ENCODE measurements at places on chromosomes 1 and 21. TPM values are rescaled to one million over a fixed set of nuclear protein-coding genes. Genes with fewer than 3 reads are reported as not detected.

- H3K4me3 ChIP-seq = no peak overlapping the region
- DNase-seq = no peak
- H3K36me3 ChIP-seq = peaks cover 13% of the 10 kb centered on the region
- H3K27me3 ChIP-seq = no peaks in the 10 kb centered on the region
- H3K27ac ChIP-seq = no peak overlapping the region
These were observed 18.9 kb downstream of the SPATA46 start for GRCh38 chr1:162357681-162358266.

GRCh38 chr1:76820028-76820427, 47.3 kb upstream of the ST6GALNAC5 start:
- no peak overlapping the region for H3K4me3 ChIP-seq
- no peak overlapping the region for H3K27ac ChIP-seq
- no peaks in the 10 kb centered on the region for H3K36me3 ChIP-seq
- H3K27me3 ChIP-seq = no peaks in the 10 kb centered on the region

GRCh38 chr1:187001198-187001889, 172.6 kb downstream of the PLA2G4A start:
- H3K27me3 ChIP-seq = no peaks in the 10 kb centered on the region
- no peak overlapping the region for H3K27ac ChIP-seq
- peaks cover 10% of the 10 kb centered on the region for H3K4me1 ChIP-seq
- DNase-seq = no peak
- no peak overlapping the region for H3K4me3 ChIP-seq
- H3K36me3 ChIP-seq = no peaks in the 10 kb centered on the region

- no peaks in the 10 kb centered on the region for H3K4me1 ChIP-seq
- no peak for DNase-seq
These were observed 58.3 kb upstream of the HAO2 start for GRCh38 chr1:119310301-119310700.

GRCh38 chr1:156796340-156797097, 20.1 kb downstream of the SH2D2A start:
- H3K36me3 ChIP-seq = peaks cover 36% of the 10 kb centered on the region
- H3K27me3 ChIP-seq = no peaks in the 10 kb centered on the region
- no peak overlapping the region for H3K4me3 ChIP-seq
- H3K27ac ChIP-seq = no peak overlapping the region
- no peaks in the 10 kb centered on the region for H3K4me1 ChIP-seq

The ATP1A4 gene
- not detected for total RNA-seq

DNA sequence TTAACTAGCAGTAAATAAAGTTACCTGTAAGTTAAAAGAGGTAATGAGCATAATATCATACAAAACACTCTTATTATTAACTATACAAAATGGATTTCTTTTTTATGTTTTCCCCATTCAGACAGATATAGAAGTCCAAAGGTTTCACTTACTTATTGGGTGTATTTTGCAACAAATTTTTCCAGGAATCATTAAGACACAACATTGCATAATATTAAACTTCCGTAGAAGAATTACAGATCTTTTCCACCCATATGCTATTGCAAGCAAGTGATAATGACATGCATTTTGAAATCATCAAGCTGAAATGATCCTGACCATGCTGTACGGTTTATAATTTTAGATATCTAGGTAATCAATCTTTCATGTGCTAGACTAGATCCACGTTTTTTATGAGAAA, 957.0 kb downstream of the NCAM2 start:
- H3K4me3 ChIP-seq = no peak overlapping the region
- H3K4me1 ChIP-seq = no peaks in the 10 kb centered on the region
- no peak for DNase-seq

DNA sequence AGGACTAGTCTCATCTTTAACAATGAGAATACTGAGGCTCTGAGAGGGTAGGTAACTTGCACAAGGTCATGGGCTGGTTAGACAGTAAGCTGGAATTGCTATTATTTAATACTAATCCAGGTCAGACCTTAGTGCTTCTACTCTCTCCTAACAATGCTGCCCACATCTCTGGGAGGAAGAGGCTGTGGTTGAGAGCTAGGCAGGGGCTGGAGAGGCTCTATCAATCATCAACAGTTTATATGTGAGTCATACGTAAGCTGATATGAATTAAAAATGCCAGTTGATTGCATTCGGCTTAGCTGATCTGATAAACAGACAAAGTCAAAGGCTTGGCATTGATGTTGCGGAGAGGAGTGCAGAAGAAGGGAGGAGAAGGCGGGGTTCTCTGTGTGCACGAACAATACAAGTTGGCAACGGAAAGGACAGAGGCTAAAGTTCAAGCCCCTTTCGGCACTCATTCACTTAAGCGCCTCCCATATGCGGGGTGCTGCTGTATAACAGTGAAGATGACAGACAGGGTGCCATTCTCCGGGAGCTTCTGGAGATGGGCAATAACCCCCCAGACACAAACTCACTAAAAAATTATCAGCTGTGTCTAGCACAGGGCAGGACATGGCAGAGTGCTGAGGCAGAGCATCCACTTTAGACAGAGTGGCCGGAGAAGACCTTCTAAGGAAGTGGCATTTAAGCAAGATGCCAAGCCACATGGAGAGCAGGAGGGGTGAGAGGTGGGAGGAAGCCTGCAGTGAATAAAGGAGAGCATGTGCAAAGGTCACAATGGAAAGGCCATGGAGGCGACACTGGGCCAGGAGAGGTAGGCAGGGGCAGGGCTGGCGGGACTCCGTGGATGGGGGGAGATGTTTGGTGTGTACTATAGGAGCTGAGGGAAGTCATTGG, 195.2 kb downstream of the ZSCAN20 start:
- H3K4me1 ChIP-seq = no peaks in the 10 kb centered on the region
- H3K4me3 ChIP-seq = no peak overlapping the region
- H3K27me3 ChIP-seq = no peaks in the 10 kb centered on the region
- no peak overlapping the region for H3K27ac ChIP-seq
- no peak for DNase-seq
- no peaks in the 10 kb centered on the region for H3K36me3 ChIP-seq

DNA sequence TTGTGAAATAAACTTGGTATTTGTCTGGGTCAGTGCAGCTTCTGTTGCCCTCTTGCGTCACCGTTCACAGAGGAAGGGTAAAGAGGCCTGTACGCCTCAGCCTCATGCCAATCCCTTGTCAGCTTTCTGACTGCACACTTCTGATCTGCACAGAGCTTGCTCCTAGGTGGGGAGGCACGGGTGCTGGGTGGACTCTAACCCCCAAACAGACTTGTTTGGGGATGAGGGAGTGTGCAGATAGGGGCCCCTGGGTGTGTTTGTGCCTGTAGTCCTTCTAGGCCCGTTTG, 803 bp upstream of the B4GALT2 start:
- no peak for DNase-seq
- no peak overlapping the region for H3K4me3 ChIP-seq
- H3K36me3 ChIP-seq = peaks cover 10% of the 10 kb centered on the region
- H3K4me1 ChIP-seq = no peaks in the 10 kb centered on the region
- H3K27me3 ChIP-seq = no peaks in the 10 kb centered on the region

The GFI1 gene
- total RNA-seq = 0.36 TPM

GRCh38 chr1:150516050-150516591, 569 bp downstream of the FALEC start:
- no peaks in the 10 kb centered on the region for H3K4me1 ChIP-seq
- no peaks in the 10 kb centered on the region for H3K27me3 ChIP-seq
- no peak for DNase-seq
- H3K4me3 ChIP-seq = peak overlapping the region; percentile 63

The TM2D1 gene
- total RNA-seq = 88.5 TPM

The LENEP gene
- not detected for total RNA-seq

DNA sequence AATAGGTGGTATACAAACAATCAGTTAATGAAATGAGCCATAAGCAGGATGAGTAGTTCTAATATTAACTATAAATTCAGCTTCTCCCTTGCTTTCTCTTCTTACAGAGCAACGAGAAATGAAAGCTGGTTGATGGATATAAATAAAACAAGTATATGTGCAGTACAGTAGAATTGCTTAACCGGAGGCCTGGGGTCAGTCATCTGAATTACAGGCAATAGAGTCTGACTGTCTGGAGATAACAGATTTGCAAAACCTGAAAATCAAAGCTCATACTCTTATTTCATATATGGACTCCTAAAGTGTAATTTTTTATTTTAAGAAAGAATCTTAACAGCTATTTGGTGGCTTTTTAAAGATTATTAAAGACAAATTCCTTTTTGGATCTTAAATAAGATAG, 43.1 kb upstream of the SGIP1 start:
- no peaks in the 10 kb centered on the region for H3K4me1 ChIP-seq
- H3K4me3 ChIP-seq = no peak overlapping the region
- no peak overlapping the region for H3K27ac ChIP-seq
- no peak for DNase-seq
- no peaks in the 10 kb centered on the region for H3K27me3 ChIP-seq
- H3K36me3 ChIP-seq = no peaks in the 10 kb centered on the region

- no peak overlapping the region for H3K27ac ChIP-seq
- no peaks in the 10 kb centered on the region for H3K27me3 ChIP-seq
- H3K36me3 ChIP-seq = no peaks in the 10 kb centered on the region
- DNase-seq = no peak
- H3K4me1 ChIP-seq = no peaks in the 10 kb centered on the region
- no peak overlapping the region for H3K4me3 ChIP-seq
These were observed 17.3 kb upstream of the FHAD1 start for GRCh38 chr1:15229707-15230131.

GRCh38 chr21:15088488-15088887, 23.7 kb upstream of the NRIP1 start:
- no peak for DNase-seq
- H3K4me1 ChIP-seq = no peaks in the 10 kb centered on the region

DNA sequence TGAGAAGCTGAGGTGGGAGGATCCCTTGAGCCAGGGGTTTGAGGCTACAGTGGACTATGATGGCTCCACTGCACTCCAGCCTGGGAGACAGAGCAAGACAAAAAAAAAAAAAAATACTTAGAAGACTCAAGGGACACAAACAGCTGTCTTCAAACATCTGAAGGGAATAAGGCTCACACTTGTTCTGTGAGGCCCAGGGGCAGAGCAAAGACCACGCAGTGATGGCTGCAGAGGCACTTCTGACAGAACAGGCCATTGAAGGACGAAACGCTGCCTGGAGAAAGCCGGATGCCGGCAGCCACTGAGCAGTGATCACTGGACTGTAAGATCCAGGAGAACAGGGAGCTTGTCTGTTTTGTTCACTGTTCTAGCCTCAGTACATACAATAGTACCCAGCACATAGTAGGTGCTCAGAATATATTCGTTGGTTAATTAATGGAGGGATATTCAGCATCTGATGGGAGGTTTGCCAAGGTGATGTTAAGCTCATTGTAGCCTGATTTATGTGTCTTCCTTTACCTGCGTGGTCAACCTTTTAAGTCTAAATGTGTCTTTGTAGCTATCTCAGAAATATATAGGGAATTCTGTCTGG, 12.1 kb upstream of the NDC1 start:
- DNase-seq = no peak
- no peak overlapping the region for H3K27ac ChIP-seq
- H3K36me3 ChIP-seq = peaks cover 38% of the 10 kb centered on the region
- H3K4me1 ChIP-seq = no peaks in the 10 kb centered on the region
- H3K4me3 ChIP-seq = no peak overlapping the region
- H3K27me3 ChIP-seq = no peaks in the 10 kb centered on the region

DNA sequence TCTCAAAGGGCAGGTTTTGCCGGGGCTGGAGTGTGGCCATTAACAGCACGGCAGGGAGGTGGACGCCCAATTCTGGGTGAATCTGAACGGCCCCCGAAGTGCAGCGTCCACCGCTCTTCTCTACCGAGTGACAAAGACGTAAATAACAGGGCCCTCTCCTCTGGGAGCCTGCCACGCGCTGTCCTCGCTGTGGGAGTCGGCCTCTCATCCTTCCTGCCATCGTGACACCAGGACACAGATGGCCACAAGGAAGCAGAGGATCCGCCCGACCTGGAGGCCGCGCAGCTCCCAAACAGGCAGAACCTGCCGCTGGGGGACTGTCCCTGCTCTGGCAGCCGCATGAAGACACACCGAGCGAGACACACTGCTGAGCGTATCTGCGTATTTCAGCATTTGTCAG, 12.1 kb upstream of the CDK11B start:
- H3K4me3 ChIP-seq = no peak overlapping the region
- no peaks in the 10 kb centered on the region for H3K27me3 ChIP-seq
- DNase-seq = peak; percentile 60
- no peak overlapping the region for H3K27ac ChIP-seq
- no peaks in the 10 kb centered on the region for H3K4me1 ChIP-seq

DNA sequence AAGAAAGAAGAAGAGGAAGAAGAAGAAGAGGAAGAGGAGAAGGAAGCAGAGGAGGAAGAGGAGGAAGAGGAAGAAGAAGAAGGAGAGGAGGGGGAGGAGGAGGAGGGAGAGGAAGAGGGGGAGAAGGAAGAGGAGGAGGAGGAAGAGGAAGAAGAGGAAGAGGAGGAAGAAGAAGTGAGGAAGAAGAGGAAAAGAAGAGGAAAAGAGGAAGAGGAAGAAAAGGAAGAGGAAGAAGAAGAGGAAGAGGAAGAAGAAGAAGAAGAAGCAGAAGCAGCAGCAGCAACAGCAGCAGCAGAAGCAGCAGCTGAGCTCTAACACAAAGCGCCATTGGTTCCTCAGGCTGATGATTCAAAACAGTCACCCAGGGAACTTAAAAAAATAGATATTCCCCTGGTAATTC, 34.0 kb downstream of the DNAI4 start:
- no peak overlapping the region for H3K4me3 ChIP-seq
- DNase-seq = no peak
- no peak overlapping the region for H3K27ac ChIP-seq
- no peaks in the 10 kb centered on the region for H3K4me1 ChIP-seq

The OR14A2 gene
- total RNA-seq = not detected

- no peak for DNase-seq
- H3K27me3 ChIP-seq = no peaks in the 10 kb centered on the region
- no peaks in the 10 kb centered on the region for H3K36me3 ChIP-seq
- H3K27ac ChIP-seq = no peak overlapping the region
- H3K4me3 ChIP-seq = no peak overlapping the region
These were observed 64.7 kb upstream of the HIVEP3 start for GRCh38 chr1:41983451-41983850.

The CFAP74 gene
- total RNA-seq = not detected

The BATF3 gene
- 1.8 TPM for total RNA-seq

- no peak overlapping the region for H3K27ac ChIP-seq
- DNase-seq = no peak
- H3K4me1 ChIP-seq = no peaks in the 10 kb centered on the region
- H3K36me3 ChIP-seq = no peaks in the 10 kb centered on the region
- no peaks in the 10 kb centered on the region for H3K27me3 ChIP-seq
- no peak overlapping the region for H3K4me3 ChIP-seq
These were observed 236.4 kb downstream of the SPATA17 start for GRCh38 chr1:217867446-217867995.

The PTPRU gene
- 35.7 TPM for total RNA-seq

The IL23R gene
- not detected for total RNA-seq

GRCh38 chr1:206463911-206464310, 6.4 kb upstream of the IKBKE start:
- no peak overlapping the region for H3K4me3 ChIP-seq
- H3K4me1 ChIP-seq = no peaks in the 10 kb centered on the region
- no peaks in the 10 kb centered on the region for H3K36me3 ChIP-seq
- no peak for DNase-seq

The AIRE gene
- not detected for total RNA-seq
